ENCODE measurements at places on chromosomes 7 and 10.

DNA sequence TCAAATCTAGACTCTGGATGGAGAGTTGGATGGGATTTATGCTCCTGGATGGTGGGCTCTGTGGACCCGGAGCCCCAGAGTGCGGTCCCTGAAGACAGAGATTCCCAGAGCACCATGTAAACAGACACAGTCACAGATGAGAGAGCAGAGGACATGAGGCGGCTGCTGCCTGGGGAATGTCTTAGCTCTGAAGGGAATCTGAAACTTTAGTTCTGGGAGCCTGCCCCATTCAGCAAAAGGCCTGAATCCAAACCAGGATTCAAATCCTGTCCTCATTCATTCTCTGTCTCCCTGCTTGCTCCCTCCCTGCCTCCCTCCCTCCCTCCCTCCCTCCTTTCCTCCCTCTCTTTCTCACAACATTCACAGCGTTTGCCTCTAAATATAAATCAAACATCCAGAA is 49.5 kb upstream of the CALD1 start:
- DNase-seq = no peak

DNA sequence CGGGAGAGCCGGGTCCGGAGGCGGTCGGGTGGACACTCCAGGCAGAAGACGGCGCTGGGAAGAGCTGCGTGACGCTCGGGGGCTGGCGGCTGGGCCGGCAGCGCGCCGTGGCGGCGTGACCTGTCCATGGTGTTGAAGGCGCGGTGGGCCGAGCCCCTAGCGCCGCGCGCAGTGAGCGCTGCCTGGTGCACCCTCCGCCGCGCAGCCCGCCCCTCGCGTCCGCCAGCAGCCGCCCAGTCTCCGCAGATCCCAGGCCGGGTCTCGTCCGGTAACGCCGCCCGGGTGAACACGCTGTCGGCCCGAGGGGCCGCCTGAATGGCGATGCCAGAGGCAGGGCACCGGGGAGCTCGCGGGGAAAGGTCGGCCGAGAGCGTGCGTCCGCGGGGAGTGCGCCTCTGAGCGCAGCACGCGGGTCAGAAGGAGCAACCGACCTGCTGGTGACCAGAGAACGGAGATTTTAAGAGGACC is 657 bp upstream of the TMEM178B start:
- peak; percentile 13 for DNase-seq

DNA sequence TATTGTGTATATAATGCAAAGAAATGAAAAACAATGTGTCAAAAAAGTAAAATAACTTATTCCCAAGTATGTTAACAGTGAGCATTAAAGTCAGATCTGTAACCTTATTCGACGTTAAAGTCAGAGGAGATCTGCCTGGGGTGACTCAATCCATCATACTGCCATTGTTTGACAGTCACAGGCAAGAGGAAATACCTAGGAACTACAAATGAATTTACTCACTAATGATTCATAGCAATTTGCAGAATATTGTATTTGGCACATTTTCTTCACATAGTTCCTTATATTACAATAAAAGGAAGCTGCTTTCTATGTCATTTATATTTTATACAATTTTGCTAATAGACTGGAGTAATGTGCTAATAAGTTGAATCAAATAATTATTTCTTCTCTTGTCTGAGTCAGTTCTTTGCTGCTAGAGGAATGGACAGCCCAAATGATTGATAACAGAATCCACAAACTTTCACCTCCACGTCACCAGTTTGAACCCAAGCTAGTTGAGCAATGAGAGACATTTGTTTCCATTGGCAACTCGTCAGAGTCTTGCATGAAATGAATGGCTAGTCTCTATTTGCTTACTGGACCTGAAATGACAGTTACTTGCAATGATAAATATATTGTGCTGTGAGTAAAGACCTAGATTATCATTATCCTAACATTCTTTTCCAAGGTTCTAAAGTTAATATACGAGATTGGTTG is 48.5 kb upstream of the TMEM106B start:
- no peak for DNase-seq

GRCh38 chr7:55546814-55547213 is 25.5 kb downstream of the VOPP1 start:
- DNase-seq = no peak

DNA sequence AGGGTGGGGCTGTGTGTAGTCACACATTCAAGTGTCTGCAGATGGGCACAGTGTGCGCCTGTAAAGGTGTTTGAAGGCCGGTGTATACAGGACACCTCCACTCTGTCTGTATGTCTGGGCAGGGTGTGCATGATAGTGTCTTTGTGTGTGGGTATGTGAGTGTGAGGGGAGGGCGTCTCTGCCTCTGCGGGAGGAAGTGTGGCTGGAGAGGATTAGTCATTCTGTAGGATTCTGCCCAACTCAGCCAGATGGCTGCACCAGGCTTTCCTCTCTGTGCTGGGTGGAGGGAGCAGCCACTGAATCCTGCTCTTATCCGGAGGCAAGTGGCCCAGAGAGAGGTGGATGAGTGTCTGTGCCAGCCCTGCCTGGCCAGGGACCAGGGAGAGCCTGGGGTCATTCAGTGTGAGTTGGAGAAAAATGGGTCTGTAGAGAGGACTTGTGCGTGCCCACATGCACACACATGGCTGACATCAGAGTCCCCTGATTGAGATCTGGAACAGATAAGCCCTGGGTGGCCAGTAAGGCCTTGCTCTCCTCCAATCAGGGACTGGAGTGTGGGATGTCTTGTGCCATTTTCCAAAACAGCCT is 1.7 kb downstream of the SFXN3 start:
- DNase-seq = peak; percentile 55

Data from nucleus accumbens (tissue), 56 donors.